Right renal pelvis (tissue), 4 donors: ENCODE measurements at places on chromosomes 6 and 20.

DNA sequence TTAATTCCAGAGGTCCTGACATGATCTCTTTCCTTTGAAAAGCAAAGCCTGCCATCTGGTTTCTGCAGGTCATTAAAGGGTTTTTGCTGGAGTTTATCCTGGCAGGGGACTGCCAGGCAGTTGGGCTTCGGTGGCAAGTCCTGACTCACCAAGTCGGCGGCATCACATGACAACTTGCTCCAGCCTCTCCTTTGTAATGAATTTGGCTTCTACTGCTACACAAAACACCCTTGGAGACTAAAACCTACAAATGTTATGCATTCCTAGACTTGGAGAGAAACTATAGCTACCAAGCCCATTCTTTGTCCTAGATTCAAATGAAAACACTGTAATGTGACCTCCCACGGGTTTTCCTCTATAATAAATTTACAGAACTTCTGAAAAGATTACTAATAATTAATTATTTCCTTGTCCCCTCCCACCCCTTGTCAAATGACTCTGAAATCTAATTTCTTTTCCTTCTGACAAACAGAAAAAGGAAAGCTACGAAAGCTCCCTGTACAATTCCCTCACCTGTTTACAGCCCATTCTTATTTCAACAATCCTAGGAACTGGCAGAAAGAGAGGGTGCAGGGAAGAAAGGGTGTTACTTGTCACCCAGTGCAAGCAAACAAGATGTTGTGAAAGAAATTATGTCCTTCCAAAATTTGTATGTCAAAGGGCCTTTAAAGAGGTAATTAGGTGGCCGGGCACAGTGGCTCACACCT is 62.9 kb downstream of the QRSL1 start:
- no peak for DNase-seq

- DNase-seq = no peak
Observed at GRCh38 chr20:57163041-57163440, 103.4 kb downstream of the BMP7 start.

GRCh38 chr6:137756788-137757187 is 110.3 kb upstream of the TNFAIP3 start:
- no peak for DNase-seq

GRCh38 chr6:98833057-98833306 is 1.4 kb upstream of the POU3F2 start:
- DNase-seq = no peak

GRCh38 chr6:116313101-116313776 is 33.5 kb upstream of the TSPYL1 start:
- DNase-seq = peak; percentile 9

DNA sequence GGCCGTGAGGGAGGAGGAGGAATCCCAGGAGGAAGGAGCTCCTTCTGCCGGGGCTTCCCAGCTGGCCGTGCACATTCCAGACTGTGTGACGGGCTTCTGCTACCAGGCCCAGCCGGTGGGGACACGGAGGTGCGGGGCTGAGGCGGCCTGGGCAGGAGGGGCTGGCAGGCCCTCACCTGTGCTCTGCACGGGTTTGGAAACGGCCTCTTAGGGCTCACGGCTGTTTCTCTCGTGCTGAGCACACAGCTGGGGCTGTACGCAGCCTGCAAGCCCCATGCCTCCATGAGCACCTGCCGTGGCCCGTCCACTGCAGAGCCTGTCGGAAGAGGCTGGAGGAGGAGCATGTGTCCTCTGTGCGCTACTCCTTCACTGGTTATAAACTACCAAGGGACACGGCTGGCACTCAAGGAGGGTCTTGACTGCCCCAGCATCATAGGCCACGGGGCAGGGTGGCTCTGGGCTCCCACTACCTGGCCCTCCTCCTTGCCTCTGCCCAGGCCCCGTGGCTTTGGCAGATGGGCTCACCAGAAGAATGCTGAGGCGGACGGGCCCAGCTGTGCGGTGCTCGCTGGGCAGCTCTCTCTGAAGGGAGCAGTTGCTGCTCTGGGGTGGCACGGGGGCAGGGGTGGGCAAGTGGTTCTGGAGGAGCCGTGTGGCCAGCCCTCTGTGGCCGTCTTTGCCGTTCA is 15.8 kb downstream of the NPEPL1 start:
- no peak for DNase-seq

DNA sequence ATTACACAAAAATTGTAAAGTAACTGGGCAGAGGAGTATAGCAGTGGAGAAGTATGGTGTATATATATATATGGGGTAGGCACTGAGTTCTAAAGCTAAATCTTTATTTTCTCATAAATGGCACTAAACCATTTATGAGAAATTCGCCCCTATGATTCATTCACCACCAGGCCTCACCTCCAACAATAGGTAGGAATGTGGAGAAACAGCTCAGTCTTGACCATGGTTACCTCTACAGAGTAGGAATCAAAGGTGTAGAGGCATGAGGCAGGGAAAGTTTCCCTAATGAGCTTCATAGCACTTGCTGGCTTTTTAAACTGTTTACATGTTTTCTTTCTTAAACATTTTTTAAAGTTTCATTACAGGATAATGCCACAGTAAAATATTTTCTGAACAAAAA is 36.9 kb upstream of the SUMO4 start:
- no peak for DNase-seq

- DNase-seq = no peak
Observed at GRCh38 chr6:47264775-47265184, 44.9 kb downstream of the TNFRSF21 start.

GRCh38 chr20:48414786-48415185 is 413.0 kb downstream of the PREX1 start:
- no peak for DNase-seq

DNA sequence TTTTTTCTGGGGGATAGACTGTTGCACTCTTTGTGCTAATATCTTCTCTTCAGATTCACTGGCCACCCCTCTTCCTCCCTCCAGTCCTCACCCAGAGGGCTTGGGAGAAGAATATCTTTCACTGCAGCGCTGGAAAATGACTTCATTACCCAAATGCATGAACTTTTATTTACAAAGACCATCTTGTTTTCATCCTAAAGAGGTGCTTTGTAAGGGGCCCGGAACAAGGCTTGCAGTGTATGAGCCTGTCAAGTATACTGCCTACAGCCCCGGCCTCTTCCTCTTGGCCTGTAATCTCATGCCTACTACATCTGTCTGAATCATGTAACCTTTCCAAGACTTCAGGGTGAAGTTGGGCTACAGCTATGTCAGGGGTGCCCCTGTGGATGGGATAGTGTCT is 554 bp upstream of the LAMA4 start:
- DNase-seq = no peak

GRCh38 chr6:118683881-118684872 is 32.8 kb upstream of the CEP85L start:
- DNase-seq = no peak

GRCh38 chr6:32427934-32428474 is 11.7 kb upstream of the HLA-DRA start:
- no peak for DNase-seq

DNA sequence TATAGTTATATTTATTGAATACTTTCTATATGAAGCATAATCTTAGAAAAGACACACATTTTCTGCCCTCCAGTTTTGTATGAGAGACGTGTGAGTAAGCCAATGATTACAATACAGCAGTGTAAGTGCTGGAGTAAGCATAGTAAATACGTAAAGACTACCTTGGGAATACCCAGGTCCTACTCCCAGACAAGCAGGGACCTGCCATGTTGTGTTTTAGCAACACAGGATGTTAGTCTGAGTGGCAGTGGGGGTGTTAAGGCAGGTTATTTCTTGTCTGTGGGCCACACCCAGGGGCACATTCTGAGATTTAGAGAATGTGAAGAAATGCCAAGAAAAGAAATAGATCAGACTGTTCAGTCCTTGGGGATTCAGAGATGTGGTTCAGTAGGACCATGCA is 34.3 kb upstream of the RNF144B start:
- DNase-seq = no peak

DNA sequence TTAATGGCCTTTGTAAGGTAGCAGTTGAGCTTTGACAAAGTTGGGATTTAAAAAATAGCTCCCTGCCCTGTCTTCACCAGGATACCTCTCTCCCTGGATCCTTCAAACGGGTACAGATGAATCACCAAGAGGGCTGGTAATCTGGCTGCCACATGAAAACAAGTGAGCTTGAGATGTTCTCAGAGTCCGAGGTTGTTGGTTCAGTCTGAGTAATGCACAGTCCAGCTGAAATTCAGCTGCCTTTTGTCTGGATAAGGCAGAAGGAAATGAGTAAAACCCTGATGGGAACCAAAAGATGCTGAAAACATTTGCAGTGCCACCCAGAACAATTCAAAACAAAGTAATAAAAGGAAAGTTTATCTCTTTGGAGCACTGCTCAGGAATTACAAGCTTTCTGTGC is 86.8 kb downstream of the GJA1 start:
- DNase-seq = no peak

GRCh38 chr6:135901774-135902524 is 50.4 kb downstream of the PDE7B start:
- no peak for DNase-seq

DNA sequence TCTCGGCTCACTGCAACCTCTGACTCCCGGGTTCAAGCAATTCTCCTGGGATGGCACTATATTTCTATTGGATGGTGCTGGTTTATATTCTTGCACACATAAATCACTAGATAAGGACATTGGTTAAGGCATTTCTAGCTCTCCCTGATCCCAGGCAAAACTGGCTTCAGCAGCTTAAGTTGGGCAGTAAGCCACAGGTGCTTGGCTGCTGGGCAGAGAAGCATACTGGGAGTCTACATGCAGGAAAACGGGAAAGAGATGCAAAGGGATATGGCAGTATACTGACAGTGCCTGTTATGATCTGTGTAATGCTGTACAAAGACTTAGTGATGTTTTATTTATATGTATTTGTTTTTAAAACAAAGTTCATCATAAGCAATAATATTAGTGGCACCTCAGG is 33.3 kb upstream of the ZFP64 start:
- no peak for DNase-seq

- DNase-seq = no peak
Observed at GRCh38 chr20:36236786-36237121, 476 bp downstream of the AAR2 start.

DNA sequence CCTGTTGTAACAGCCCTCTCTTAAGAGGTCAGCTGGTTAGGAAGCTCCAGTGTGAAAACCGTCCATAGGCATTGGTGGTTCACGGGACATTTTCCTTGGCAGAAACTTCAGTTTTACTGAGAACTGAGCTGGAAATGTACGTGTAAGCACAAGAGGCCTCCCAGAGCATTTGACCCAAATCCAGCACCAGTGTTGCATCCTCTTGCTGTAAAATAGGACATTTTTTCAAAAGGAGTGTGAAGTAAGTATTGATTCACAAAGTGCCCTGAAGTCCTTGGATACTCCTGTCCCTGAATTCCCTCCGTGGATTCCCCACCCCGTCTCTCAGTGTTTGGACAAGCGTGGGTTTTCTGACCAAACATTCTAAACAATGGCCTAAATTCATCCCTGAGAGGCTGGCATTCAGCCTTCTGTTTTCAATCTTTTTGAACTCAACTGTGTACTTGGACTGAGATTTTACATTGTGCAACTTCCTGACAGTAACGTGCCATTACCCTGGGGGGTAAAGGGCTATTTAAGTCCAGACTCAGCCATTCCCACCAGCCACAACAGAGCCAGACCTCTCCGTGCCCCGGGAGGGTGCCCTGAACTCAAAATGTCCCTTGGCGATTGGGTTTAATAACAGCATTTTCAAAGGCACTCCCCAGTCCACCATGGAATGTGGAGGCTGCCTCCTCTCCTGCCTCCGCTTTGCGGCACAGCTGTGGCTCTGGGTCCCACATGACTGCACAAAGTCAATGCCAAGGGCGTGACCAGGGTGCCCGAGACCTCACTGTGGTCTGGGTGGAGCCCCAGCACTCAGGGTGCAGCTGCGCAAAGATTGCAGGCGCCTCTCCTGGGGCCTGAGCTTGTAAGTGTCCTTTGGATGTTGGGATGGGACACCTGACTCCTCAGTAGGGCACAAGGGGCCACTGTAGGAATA is 92.7 kb upstream of the AFDN start:
- DNase-seq = no peak

- no peak for DNase-seq
Observed at GRCh38 chr20:62651285-62652021, 9.2 kb downstream of the SLCO4A1 start.
